ENCODE measurements at places on chromosomes 5 and 9.

- DNase-seq = no peak
Measured at GRCh38 chr9:135607401-135608293, 31.7 kb downstream of the GLT6D1 start.

DNA sequence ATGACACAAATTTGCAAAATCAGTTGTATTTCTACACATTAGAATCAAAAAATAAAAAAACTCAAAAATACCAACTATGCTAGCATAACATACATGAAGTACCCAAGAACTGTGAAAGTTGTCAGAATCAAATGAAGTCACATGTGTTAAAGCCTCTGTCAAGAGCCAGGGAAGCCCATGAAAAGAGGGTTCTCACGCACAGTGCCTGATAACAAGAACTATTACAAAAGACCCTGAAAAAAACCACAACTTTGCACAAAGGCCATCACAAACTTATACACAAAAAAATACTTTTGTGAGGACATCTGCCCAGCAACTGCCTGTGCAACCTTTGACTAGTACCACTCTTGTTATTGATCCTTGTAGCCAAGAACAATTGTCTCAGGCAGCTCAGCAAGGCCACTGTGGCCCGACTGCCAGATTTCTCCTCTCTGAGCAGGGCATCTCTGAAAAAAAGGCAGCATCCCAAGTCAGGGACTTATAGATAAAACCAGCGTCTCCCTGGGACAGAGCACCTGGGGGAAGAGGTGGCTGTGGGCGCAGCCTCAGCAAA, 28.9 kb upstream of the HNRNPA0 start:
- DNase-seq = no peak

GRCh38 chr5:132962429-132963021, 909 bp downstream of the AFF4 start:
- DNase-seq = no peak

- no peak for DNase-seq
Measured at GRCh38 chr5:63170486-63170885, 591.9 kb downstream of the LRRC70 start.

DNA sequence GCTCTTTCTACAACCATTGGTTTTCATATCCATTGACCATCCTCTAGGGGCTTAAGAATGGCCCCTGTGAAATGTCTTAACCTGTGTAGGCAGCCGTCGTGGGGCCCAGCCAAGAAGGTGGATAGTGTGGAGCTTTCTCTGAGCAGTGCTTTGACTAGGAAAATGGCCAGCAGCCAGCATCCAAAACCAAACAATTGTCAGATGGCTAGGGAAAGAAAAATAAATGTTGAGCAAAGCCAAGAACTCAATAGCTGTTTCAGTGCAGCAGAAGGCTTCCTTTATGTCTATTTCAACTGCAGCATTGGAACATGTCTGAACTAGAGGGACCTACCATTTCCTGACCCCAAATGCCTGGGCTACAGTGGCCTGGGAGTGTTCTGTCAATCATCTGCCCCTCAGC, 374.9 kb downstream of the TLE4 start:
- DNase-seq = no peak

DNA sequence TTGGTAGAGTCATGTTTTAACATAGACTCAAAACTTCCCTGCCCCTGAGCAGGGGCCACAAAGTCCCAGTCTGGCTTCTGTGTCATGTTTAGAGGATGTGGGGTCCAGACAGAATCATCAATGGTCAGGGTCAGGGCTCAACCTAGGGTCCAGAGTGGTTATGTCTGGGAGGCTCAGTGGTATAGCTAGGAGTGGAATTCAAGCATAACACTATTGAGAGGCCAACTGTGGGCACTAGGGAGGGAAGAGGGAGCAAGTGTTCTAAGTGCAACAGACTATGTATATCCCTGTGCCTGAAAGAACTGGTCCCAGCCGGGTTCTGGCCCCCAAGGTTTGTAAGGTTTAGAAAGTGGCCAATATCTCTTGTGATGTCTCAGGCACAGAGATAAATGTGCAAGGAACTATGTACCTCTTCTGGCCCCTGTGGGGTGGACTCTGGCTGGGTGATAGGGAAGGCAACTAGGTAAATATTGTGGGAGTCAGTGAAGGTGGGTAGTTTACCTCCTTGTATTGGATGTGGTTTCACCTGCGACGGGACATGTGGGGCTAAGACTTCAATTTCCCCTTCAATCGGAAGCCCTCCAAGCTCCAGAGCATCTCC, 14.0 kb downstream of the MYORG start:
- no peak for DNase-seq

DNA sequence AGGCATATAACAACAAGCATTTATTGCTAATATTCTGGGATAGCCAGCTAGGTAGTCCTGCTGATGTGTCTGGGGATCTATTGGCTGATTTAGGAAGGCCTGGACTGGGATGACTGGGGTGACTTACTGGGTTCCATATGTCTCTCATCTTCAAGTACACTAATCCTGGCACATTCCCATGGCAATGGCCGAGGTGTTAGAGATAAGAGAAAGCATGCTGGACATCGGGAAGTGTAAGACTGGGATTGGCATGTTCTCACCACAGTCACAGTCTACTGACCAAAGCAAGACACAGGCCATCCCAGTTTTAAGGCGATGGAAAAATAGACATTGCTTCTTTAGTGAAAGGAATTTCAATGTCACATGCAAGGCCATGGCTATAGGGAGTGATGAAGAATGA, 29.7 kb downstream of the F2R start:
- DNase-seq = no peak

All from posterior cingulate gyrus (tissue), 11 donors.